Astrocyte (in vitro differentiated cells and primary cell): ENCODE measurements at places on chromosomes 7 and 10. TPM values are rescaled to one million over a fixed set of nuclear protein-coding genes. Genes with fewer than 3 reads are reported as not detected.

Gene CTAGE8
- 0.96 and 0.98 TPM in 2 replicates for total RNA-seq

Gene PAX4
- total RNA-seq: not detected in 2 replicates

Gene NPSR1
- not detected in 2 replicates for total RNA-seq

Gene ADO
- total RNA-seq: 29.0 and 31.1 TPM in 2 replicates

Gene PRSS37
- not detected in 2 replicates for total RNA-seq

Gene SVOPL
- 0.34 and 0.48 TPM in 2 replicates for total RNA-seq

Gene SPDYE3
- not detected in 2 replicates for total RNA-seq

Gene TACR2
- not detected in 2 replicates for total RNA-seq

Gene ELMO1
- 17.8 and 20.4 TPM in 2 replicates for total RNA-seq

Gene NUTM2D
- total RNA-seq: 6.2 and 6.9 TPM in 2 replicates

Gene ITGB8
- total RNA-seq: 10.8 and 11.1 TPM in 2 replicates

Gene FEZF1
- 0.29 and 0.61 TPM in 2 replicates for total RNA-seq

Gene NPTX2
- 2.4 and 4.2 TPM in 2 replicates for total RNA-seq

Gene UTF1
- total RNA-seq: 0.18 TPM in 1 of 2 replicates, not detected in the other

Gene CHAT
- total RNA-seq: 0.12 and 1.00 TPM in 2 replicates

Gene FKBP6
- not detected in 2 replicates for total RNA-seq

Gene CAMK2G
- 16.6 and 19.8 TPM in 2 replicates for total RNA-seq

Gene ERCC6
- 20.1 and 22.3 TPM in 2 replicates for total RNA-seq

Gene TSPAN15
- 8.7 and 9.4 TPM in 2 replicates for total RNA-seq

Gene PPP1R9A
- total RNA-seq: 5.1 and 7.5 TPM in 2 replicates

Gene ACSM6
- not detected in 2 replicates for total RNA-seq
